ENCODE measurements at places on chromosomes 11 and 22.

DNA sequence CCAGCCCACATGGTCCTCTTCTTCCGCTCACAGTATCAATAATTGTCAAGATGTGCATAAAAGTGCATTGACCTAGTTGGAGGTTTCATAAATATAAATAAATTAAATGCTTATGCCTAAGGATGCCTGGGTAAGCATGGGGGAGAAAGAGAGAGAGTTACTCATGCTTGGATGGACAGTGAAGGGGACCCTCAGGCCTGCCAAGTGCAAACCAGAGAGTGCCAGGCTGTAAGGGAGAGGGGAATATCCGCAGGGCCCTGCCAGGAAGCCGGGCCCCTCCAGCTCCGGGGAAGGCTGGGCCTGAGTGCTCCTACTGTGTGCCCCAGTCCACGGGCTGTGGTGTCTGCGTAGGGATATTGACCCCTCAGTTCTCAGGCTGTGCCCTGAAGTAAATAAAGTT lies 214.6 kb downstream of the DSCAML1 start:
- DNase-seq, result no peak

- no peak for DNase-seq
Measured at GRCh38 chr11:99489581-99489980, 468.8 kb downstream of the CNTN5 start.

DNA sequence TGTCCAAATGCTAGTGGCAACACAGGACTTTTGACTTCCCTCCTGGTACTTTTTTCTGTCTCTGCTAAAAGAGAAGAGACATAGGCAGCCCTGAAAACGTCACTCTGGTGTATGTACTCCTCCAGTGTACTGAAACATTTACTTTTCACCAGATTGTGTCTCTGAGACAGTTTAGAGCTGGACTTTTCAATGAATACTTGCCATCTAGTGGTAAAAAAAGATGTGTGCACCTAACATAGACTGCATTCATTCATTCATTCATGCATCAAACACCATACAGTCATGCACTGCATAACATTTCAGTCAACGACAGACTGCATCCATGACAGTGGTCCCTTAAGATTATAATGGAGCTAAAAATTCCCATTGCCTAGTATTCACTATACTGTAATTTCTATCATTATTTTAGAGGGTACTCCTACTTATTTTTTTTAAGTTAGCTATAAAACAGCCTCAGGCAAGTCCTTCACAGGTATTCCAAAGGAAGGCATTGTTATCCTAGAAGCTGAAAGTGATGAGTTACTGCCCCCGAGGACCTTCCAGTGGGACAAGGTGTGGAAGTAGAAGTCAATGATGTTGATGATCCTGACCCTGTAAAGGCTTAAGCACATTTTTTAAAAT lies 186.2 kb downstream of the SPON1 start:
- peak; percentile 22 for DNase-seq

GRCh38 chr11:76782531-76783293 lies 444 bp upstream of the TSKU start:
- DNase-seq, result peak; percentile 96

DNA sequence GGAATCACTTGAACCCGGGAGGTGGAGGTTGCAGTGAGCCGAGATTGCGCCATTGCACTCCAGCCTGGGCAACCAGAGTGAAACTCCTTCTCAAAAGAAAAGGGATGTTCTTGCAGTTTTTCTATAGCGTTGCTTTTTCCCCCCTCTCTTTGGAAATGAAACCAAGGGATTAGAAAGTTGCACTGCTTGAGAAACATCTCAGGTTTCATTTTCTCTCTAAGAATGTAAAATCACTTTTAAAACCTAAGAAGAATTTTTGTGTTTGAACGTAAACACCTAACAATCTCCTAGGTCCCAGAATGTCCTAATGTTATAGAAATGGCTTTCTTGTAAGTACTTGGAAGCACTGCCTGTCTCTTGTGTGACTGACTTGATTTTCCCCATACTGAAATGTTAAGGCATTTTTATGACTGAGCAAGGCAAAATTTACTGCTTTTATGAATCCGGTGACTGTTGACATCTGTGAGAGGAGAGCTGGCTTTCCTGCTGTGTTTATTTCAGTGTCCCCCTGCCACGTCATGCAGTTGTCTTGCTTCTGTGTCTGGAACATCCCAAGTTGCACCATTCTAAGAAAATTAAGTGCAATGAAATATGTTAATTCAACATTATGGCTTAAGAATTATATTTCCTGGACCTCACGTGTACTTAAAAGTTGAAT lies 37.7 kb downstream of the NF2 start:
- no peak for DNase-seq

DNA sequence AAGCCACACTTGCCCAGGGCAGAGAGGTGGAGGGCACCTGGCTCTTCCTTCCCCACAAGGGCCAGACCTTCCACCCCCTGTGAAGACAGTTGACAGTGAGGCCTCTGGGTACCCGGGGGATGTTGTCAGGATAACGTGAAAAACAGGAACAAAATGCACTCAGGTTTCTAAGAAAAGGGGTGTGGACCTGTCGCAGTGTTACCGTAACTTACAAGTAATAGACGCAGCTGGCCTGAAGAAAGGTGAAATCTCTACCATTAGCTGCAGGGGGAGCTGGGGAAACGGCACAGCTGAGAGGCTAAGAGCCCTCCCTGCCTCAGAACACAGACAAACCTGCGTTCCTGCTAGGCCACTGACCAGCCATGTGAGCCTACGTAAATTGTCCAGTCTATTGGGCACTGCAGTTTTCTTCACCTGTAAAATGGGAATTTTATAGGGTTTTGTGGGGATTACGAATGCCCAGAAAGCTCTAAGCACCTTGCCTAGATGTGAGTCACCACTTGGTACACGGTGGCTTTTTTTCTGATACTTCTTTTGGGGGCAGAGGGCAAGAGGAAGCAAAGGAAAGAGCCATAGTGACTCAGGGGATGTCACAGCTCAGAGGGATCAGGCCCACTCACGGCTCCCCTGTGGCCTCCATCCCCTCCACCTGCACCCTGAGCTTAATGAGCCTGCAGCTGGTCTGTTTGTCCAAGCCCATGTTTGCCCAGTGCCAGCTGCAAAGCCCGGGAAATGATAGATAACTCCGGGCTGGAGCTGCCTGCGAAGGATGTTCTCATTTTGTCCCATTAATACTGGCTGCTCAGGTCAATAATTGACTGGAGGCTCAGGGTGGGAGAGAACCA lies 18.4 kb upstream of the CABP7 start:
- DNase-seq, result peak; percentile 47

GRCh38 chr11:65919573-65920371 lies 546 bp downstream of the DRAP1 start:
- DNase-seq, result peak; percentile 63

DNA sequence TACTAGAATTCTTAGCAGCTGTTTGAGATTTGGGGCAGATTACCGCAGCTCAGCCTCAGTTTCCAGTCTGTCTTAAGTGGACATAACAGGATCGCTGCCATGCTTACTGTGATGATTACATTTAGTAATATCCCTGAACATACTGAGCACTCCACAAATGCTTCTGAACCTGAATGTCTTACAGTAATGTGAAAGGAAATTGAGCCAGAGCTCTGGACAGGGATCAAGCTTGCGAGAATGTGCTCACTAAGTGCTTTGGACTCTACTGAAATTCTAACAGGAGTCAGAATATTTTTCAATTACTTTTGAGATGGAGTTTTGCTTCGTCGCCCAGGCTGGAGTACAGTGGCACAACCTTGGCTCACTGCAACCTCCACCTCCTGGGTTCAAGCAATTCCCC lies 118.6 kb upstream of the RASSF10 start:
- DNase-seq, result no peak

GRCh38 chr11:129251067-129251466 lies 58.9 kb upstream of the ARHGAP32 start:
- no peak for DNase-seq

- DNase-seq, result peak; percentile 7
Measured at GRCh38 chr22:24101966-24102365, 79.3 kb upstream of the SUSD2 start.

DNA sequence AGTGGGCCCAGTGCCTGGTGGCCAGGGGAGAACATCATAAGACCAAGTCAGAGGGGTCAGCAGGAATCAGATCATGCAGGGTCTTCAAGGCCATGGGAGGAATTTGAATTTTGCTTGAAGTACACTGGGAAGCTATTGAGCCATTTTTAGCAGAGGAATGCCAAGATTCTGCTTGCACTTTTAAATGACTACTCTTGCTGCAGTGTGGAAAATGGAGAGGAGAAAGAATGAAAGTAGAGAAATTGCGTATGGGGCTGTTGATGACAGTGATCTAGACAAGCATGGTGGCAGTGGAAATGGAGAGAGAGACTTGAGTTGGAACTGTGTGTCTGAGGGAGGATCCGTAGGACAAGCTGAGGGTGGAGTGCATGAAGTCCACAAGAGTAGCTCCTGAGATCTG lies 128.1 kb downstream of the WNT7B start:
- DNase-seq, result no peak

- no peak for DNase-seq
Measured at GRCh38 chr11:16881766-16882165, 132.4 kb downstream of the PLEKHA7 start.

DNA sequence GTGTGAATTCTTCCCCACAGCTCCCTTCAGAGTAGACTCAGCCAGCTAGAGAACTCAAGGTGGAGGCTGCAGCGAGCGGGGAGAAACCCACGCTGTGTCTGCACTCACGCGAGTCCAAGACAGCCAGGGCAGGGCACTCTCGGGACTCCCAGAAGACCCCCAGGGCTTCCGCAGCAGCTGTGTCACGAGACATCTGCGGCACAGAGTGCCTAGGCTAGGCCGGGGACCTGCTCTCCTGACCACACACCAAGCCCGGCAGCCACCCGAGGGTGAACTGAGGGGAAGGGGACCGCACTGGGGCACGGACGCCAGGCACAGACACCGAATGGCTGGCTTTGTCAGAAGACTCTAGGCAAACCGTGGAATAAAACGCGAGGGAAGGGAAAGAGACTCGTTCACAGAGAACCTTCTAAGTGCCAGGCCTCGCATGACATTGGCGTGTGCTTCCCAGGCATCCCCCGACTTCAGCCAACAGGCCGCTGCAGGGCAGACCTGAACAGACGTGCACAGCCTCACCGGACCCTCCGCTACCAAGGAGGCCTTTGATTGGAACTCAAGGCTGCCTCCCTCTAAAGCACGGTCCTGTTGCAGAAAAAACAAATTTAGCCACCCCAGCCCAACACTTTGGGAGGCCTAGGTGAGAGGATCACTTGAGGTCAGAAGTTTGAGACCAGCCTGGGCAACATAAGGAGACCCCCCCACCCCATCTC lies 18.2 kb upstream of the MOB2 start:
- no peak for DNase-seq

DNA sequence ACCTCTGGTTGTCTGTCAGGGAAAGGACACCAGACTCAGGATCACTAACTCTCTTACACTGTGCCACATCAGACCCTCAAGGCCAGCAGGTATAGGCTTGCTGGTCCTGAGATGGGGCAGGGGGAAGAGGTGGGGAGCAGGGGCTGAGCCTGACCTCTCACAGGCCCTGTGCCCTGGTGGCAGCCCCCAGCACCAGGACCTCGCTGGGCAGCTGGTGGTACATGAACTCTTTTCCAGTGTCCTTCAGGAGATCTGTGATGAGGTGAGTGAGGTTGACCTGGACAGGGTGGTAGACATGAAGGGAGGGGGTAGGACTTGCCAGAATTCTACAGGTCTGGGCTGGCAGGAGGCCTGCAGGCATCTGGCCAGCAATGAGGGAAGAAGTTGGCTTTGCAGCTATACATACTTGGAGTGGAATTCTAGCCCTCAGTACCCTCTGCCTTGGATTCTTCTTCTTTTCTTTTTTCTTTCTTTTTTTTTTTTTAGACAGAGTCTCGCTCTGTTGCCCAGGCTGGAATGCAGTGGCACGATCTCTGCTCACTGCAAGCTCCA lies 1.4 kb downstream of the NUDT22 start:
- DNase-seq, result no peak

- DNase-seq, result peak; percentile 40
Measured at GRCh38 chr11:61833926-61834277, 5.8 kb downstream of the FADS2 start.

DNA sequence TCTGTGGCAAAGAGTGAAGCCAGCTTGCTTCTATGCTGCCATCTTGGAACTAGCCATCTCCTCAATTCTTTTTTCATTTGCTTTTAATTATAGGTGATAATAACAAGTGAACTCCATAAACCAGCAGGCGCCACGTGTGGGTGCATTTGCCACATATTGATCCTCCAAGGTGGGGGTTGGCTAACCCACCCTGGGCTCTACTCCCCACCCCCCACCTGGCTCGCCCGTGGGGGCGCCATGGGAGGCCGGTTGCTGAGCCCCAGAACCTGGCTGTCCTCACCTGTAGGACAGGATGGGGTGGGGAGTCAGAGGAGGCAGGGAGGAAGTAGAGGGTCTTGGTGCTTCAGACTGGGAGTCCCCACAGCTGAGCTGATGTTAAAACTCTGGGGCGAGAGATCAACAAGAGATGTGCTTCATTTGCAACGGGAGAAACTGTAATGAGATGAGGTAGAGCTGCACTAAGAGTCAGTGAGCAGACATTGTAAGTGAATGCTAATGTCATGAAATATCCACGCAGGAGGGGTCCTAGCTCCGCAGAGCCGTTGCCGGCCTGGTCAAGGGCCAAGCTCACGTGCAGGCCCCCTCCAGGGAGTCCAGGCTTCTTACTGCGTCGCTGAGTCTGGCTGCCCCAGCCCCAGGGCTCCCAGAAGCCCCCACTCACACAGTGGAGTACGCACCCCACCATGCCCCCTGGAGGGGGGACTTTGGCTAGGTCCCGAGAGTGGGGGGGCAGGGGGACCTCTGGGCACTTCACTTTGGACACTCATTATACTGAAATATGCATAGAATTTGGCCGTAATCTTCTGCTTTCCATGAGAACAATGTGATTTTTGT lies 59.4 kb downstream of the BRD1 start:
- no peak for DNase-seq

GRCh38 chr11:64839887-64840782 lies 4.3 kb downstream of the CDC42BPG start:
- DNase-seq, result no peak

DNA sequence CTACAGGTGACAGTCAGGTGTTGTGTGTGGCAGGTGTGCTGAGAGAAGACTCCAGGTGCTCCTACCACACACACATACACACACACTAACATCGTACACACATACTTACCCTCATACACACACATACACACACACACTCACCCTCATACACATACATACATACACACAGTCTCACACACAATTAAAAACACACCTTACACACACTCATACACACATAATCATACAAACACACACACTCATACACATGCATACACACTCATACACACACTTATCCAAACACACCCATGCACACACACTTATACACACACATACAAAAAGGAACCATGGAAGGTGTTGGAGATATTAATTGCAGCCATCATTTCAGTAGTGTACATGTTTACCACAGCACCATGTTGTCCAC lies 4.6 kb downstream of the KRTAP5-3 start:
- no peak for DNase-seq

All from NB4 (cell line).